ENCODE measurements at places on chromosomes 6 and 20. TPM values are rescaled to one million over a fixed set of nuclear protein-coding genes. Genes with fewer than 3 reads are reported as not detected.

GRCh38 chr6:43373252-43373875 lies 3.9 kb upstream of the ZNF318 start:
- no peak for DNase-seq

GRCh38 chr6:21850691-21851090 lies 257.1 kb downstream of the SOX4 start:
- DNase-seq = no peak

DNA sequence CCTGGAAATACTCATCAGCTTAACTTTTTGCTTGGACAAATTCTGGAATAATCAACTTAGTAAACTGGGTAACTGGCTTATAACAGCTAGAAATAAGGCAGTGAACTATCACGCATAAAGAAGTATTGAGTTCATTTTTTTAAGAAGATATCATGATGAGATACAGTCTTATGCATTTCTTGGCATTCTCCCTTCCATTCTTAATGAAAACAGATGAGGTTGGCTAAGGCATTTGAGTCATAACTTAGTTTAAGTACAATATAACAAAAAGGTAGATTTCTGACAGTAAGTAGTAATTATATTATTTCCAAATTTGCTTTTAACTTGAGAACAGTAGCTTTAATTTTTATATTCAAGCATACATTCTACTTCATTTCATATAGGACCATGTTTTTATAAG lies 56.1 kb downstream of the SAMD5 start:
- no peak for DNase-seq

Gene GSTA2
- total RNA-seq = not detected

DNA sequence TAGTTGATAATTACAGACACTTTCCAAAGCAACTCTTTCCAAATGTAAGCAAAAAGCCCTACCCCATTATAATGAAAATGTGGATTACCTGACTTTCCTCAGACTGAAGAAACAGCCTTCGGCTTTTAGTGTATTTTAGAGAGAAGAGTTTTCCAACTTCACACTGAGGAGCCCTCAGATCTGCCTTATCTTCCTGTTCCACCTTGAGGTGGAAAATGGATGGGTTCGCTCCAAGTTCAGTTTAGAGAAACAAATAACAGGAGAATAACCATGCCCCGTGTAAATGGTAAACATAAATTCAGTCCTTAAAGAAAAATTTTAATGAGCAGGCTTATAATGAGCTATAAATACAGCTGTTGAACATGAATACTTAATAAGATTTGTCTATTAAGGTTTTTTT lies 21.1 kb upstream of the MTHFD1L start:
- no peak for DNase-seq

DNA sequence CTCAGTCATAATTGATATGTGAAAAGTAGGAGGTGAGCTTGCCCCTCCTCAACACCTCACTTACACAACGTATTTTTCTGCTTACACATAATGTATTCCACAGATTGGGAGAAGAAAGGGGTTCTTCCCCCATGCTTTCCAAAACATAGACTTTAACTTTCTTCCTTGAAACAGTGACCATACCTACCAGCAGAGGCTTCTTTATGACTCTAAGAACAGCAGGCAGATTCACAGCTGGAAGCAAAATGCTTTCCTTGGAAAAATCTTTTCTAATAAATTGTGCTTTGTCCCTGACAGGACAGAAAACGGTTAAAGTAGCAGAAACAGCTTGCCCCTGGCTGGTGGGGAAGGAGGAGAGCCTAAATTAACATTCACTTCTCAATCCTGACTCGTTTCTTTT lies 629.1 kb upstream of the IMPG1 start:
- no peak for DNase-seq

- no peak for DNase-seq
Measured at GRCh38 chr20:33650111-33650752, 11.9 kb upstream of the C20orf144 start.

- DNase-seq = no peak
Measured at GRCh38 chr6:107369493-107369892, 89.9 kb downstream of the PDSS2 start.

DNA sequence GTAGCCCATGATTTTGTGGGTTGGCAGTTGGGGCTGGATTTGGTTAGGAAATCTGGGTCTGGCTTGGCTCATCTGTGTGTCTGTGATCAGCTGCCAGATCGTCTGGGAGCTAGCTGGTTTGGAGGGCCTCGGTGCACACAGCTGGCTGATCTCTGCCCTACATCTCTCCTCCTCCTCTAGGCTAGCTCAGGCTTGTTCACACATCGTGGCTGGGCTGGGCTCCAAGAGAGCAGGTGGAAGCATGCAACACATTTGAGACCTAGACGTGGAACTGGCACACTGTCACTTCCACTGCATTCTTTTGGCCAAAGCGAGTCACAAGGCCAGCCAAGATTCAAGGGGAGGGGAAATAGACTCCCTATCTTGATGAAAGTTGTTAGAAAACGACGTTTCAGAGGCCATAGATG lies 15.9 kb downstream of the NDUFAF5 start:
- DNase-seq = peak; percentile 80

DNA sequence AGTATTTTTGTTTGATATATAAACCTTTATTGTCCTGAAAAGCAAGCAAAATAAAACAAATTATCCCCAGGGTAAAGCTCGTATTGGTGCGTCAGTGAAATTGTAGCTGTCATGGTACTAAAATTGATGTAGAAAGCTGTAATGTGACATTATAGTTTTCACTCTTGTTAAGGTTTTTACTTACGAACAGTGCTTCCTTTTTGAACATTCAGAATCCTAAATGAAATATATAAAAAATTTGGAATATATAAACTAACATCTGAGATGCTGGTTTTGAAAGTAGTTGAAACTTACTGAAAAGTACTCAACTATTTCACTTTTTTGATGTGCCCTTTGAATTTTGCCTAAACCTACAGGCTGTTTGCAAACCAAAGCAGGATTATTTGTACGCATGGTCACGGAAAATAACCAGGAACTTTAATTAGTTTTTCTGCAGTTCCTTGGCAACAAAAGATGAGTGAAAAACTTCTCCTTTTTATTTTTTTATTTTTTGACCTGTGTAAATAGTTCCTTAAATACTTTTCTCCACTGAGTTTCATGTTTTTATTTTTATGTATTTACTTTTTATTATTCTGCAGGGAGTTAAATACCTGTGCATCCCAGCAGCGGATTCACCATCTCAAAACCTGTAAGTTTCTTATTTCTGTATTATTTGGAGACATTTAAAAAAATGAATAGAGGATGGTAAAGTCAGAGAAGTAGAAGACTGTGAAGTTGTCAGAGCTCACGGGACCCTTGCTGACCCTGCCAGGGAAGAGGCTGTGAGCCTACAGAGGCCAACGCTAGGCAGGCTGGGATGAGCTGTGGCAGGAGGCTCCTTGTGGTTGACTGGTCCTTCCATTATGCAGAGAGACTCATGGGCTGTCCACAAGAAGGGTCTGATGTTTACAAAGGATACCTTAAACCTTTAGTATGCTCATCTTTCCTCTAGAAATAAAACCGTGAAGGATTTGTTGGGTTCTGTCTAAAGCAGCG lies 42.5 kb downstream of the DUSP22 start:
- DNase-seq = no peak

Gene CRIP3
- not detected for total RNA-seq

- DNase-seq = no peak
Measured at GRCh38 chr20:25230166-25230831, 17.6 kb upstream of the PYGB start.

DNA sequence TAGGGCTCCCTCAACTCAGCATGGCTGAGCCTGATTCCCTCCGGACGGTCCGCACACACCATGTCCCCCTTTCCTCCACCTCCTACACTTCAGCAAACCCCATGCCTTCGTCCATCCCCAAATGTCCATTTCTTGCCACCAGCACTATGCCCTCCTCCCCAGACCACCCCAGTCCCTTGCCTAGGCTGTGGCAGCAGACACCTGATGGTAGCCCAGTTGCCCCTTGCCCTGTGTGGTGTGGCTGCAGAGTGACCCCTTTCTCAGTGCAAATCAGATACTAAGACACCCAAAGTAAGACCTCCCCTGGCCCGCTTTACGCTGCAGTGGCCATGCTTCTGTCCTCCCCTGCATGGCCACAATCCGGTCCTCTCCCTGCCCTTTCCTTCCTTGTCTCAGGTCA lies 34.1 kb upstream of the CD93 start:
- no peak for DNase-seq

Gene PACRG
- total RNA-seq = not detected

GRCh38 chr6:16505711-16506357 lies 255.4 kb downstream of the ATXN1 start:
- DNase-seq = no peak

DNA sequence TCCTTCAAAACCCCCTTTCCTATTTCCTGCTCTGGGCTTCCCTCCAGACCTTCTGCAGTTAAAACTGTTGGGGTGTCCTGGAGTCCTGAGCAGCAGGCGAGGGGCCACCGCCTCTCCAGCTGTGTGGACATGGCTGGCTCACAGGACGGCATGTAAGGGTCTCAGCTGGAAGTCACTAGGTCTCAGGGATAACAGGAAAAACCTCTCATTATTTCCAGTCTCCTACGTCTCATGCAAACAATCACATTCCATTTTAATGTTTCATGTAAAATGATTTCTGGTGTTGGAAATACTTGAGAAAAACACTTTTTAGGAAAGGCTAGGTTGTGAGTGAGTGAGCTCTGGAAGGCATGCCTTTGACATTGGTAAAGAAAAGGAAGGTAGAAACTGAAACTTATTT lies 158.7 kb downstream of the SCML4 start:
- no peak for DNase-seq

- DNase-seq = no peak
Measured at GRCh38 chr6:76220805-76221204, 148.3 kb upstream of the IMPG1 start.

Gene LRRN4
- total RNA-seq = 21.3 TPM

GRCh38 chr6:71226151-71226550 lies 62.5 kb upstream of the OGFRL1 start:
- DNase-seq = no peak

- DNase-seq = peak; percentile 87
Measured at GRCh38 chr20:25000268-25000801, 7.8 kb upstream of the APMAP start.

DNA sequence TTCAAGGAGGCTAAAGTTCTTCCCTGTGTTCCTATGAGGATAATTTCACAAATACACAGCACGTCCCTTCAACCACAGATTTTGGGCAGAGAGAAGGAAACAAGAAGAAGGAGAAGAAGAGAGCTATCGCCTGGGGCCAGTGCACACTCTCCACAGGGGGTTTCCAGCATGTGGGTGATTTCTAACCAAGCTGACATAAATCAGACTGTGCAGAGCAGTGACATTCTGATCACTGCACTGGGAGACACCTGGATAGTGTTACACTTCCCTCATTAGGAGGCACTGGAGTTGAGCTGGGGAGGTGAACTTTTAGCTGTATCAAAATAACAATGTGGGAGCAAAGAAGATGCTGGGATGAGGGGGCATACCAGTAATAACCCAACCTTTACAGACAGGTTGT lies 71.8 kb upstream of the CENPW start:
- DNase-seq = peak; percentile 19

GRCh38 chr6:24108056-24108455 lies 18.0 kb upstream of the NRSN1 start:
- no peak for DNase-seq

Gene SLC17A4
- not detected for total RNA-seq
